ENCODE measurements at places on chromosomes 11 and 22. TPM values are rescaled to one million over a fixed set of nuclear protein-coding genes. Genes with fewer than 3 reads are reported as not detected.

SEPTIN3 gene
- 0.43 TPM for total RNA-seq

OR51B2 gene
- not detected for total RNA-seq

DNA sequence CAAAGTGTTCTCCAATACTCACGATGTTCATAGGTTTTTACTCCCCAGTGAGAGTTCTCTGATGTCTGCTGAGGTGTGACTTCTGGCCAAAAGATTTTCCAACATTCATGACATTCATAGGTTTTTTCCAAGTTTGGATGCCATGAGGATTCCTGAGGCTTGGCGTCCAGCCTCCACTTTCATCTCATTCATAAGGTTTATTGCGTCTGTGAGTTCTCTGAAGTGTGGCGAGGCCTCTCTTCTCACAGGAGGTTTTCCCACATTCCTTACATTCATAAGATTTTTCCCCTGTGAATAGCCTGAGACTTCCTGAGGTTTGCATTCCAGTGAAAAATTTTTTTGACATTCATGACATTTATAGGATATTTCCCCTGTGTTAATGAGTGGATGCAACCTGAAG, 1014.1 kb downstream of the LRRC4C start:
- DNase-seq, result peak; percentile 7

- peak; percentile 71 for DNase-seq
Measured at GRCh38 chr11:829176-829846, 1.6 kb downstream of the CRACR2B start.

GRCh38 chr11:85947431-85948272, 92.5 kb downstream of the CCDC83 start:
- peak; percentile 20 for DNase-seq

GRCh38 chr11:75570559-75571139, 8.6 kb downstream of the SERPINH1 start:
- DNase-seq, result no peak

Data from MG63 (cell line).